ENCODE measurements at places on chromosomes 6 and 20. TPM values are rescaled to one million over a fixed set of nuclear protein-coding genes. Genes with fewer than 3 reads are reported as not detected.

DNA sequence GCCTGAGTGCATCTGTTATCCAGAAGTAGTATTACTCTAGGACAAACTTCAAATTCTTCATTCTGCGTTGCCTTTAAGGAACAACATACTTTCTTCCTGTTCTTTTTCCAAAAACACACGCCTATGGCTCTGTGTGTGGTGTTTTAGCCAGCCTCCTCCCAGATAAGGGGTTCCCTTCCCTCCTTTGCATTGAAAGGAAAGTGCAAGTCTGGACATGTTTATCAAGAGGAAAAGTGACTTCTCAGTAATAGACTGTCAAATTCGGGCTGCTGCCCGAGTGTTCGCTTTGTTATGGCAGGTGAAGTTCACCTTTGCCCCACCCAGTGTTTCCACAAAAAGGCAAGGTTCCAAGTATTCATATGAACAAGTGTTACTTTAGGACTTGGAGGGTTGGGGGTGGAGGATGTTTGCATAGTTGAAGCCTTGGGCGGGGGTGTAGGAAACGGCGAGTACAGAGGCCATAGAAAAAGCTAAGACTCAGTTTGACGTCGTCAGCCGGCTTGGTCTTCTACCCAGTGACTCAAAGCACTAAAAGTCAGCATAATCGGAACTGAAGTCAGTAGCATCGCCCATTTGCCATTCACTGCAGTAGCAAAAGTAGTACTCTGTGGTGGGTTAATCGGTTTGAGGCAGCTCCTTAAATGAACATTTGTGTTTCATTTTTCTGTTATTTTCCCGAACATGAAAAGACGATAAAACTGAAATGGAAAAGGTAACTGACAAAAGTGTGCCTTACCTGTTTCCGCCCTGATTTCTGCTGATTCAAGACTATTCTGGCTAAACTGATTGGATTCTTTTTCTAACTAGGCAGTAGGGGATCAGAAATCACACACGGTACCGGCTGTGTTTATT is 12.5 kb downstream of the PRDM1 start:
- DNase-seq, result peak; percentile 97

Gene SDCBP2
- total RNA-seq, result 3.0 TPM

GRCh38 chr6:144690666-144691065 is 405.5 kb downstream of the UTRN start:
- DNase-seq, result no peak

- DNase-seq, result no peak
Observed at GRCh38 chr6:159305159-159305558, 136.0 kb downstream of the FNDC1 start.

GRCh38 chr6:22621701-22622100 is 52.3 kb downstream of the HDGFL1 start:
- DNase-seq, result no peak

GRCh38 chr6:8672882-8673281 is 237.5 kb upstream of the SLC35B3 start:
- no peak for DNase-seq

- DNase-seq, result peak; percentile 43
Observed at GRCh38 chr6:31474871-31475286, 23.1 kb upstream of the MICB start.

Gene ANKRD66
- total RNA-seq, result not detected

GRCh38 chr20:59223182-59223601 is 59.6 kb downstream of the ZNF831 start:
- no peak for DNase-seq

Gene PIGU
- 19.4 TPM for total RNA-seq
